ENCODE measurements at places on chromosomes 6 and 20.

DNA sequence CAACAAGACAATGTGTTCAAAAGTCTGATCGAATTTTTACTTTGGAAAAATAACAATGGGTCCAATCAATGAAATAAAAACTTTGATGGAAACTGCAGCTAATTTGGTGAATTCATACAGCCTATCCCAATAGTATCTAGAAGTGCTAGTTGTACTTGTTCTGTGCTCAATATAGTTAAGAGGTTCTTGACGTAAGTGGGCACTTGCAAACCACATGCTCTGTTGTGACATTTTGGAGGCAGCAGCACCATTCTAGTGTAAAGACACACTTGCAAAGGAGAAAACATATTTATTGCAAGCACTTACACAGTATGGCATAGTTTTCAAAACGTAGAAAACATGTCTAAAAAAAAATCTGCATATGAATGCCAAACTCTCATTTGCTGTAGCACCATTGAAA lies 6.7 kb upstream of the KLHL31 start:
- no peak for DNase-seq

DNA sequence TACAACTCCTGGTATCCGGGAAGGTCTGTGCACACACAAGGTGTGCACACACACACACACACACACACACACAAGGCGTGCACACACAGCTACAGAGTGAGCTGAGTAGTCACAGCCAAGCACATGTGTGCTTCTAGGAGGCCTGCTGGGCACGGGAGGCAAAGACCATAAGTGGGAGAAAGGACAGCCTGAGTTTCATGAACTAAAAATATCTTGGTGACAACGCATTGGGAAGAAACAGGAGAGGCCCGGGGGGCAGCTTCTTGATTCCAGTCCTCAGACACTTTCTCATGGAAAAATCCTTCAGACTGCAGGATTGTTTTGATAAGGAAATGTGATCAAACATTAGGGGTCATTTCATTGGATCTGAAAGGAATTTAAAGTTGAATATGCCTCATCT lies 2.6 kb downstream of the TRAF3IP2 start:
- DNase-seq = no peak

GRCh38 chr20:19975436-19975799 lies 41.7 kb upstream of the NAA20 start:
- no peak for DNase-seq

GRCh38 chr6:155201461-155202226 lies 62.2 kb upstream of the CLDN20 start:
- no peak for DNase-seq

DNA sequence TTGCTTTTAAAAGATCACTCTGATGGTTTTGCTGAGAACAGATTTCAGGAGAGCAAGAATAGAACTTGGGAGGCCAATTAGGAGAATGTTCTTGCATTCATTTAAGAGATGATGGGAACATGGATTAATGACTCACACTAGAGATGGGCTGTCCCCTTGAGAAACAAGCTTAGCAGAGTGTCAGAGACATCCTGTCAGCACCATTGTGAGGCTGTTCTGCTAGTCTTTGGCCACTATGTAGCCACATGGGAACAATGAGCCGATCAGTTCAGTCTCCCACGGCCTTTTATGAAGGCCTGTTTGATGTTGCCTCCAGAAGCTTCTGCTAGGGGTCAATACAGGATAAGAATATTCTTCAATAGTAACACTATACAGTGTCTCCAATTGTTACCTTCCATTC lies 113.0 kb upstream of the EYA4 start:
- DNase-seq = no peak

- DNase-seq = no peak
Observed at GRCh38 chr6:147071776-147072175, 132.4 kb upstream of the STXBP5 start.

DNA sequence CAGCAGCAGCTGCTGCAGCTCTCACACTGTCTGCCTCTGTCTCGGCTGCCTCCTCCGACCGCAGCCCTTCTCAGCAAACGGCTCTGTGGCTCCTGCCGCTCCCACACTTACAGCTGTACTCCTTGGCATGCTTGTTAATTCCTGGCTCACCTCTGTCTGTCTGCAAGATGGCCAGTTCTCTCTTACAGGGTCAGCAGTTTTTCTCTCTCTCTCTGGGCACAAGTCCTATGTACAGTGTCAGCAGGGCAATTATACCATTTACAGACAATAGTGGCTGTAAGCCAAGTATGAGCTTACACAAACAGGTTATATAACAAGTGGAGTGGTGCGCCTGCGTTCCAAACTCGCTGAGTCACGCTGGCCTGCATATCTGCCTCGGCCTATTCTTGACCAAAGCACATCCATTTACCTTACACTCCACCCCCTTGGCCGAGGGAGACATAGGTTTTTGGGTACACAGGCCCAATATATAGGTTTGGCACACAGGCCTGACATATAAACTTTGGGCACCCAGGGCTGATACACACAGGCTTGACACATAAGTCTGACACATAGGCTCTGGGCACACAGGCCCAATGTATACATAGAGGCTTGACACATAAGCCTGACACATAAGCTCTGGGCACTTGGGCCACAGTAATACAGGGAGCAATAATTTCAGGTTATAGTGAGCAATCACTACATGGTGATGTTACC lies 4.4 kb downstream of the ZKSCAN3 start:
- DNase-seq = no peak

- DNase-seq = no peak
Observed at GRCh38 chr6:156400487-156400886, 376.7 kb upstream of the ARID1B start.

DNA sequence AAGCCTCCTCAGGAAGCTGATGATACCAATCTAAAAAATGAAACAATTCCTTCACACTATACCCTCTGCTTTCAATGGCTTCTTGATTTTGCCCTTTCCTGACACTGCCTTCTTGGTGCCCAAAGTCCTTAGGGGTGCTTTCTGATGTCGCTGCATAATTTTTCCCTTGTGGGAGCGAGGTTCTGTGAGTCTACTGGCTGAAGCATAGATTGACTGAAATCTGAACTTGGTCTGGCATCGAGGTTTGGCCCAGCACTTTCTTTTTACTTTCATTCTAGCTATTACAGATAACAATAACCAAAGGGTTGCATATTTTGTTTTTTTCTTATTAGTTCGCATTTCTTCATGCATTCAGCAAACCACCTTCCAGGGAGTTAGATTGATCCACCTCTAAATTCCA lies 65.8 kb downstream of the E2F3 start:
- no peak for DNase-seq

DNA sequence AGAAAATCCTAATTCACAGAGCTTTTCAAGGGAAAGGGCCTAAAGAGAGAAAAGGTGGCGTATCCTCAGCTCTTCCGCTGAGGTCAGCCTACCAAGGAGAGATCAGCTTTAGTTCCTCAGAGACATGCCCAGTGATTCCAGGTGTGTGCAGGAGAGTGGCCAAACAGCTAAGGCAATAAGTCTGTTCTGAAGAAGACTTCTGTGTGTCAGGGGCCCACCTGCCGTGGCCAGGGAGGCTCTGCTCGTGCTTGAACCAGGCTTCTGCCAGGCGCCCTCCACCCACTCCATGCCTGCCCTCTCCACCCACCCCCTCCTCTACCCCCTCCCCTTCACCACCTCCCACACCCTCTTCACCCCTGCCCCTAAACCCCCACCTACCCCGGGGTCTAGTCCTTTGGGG lies 67.4 kb upstream of the ARMC2 start:
- DNase-seq = no peak

DNA sequence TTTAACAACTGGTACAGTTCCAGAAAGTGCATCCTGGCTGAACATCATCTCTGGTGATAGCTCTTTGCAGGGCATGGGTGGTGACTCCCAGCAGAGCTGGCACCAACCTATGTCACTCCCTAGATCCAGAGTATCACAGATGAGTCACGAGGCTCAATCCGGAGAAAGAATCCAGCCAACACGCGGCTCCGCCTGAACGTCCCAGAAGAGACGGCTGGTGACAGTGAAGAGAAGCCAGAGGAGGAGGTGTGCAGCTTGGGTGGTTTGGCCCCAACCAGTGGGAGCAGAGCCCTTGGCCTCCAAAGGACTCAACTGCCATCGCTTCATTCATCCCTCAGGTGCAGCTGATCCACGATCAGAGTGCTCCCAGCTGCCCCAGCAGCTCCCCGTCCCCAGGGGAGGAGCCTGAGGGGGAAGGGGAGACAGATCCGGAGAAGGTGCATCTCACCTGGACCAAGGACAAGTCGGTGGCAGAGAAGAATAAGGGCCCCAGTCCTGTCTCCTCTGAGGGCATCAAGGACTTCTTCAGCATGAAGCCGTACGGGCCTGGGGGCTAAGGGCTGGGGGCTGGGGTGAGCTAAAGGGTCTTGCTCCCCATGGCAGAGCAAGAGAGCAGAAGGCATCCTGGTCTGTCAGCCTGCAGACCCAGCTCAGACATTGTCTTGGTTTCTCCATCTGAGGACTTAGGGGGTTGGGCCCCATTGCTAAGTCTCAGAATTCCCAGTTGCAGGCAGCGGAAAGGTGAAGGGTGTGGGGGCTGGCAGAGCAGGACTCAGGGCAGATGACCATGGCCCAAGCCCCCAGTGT lies 27.2 kb downstream of the SLC12A5 start:
- DNase-seq = no peak

DNA sequence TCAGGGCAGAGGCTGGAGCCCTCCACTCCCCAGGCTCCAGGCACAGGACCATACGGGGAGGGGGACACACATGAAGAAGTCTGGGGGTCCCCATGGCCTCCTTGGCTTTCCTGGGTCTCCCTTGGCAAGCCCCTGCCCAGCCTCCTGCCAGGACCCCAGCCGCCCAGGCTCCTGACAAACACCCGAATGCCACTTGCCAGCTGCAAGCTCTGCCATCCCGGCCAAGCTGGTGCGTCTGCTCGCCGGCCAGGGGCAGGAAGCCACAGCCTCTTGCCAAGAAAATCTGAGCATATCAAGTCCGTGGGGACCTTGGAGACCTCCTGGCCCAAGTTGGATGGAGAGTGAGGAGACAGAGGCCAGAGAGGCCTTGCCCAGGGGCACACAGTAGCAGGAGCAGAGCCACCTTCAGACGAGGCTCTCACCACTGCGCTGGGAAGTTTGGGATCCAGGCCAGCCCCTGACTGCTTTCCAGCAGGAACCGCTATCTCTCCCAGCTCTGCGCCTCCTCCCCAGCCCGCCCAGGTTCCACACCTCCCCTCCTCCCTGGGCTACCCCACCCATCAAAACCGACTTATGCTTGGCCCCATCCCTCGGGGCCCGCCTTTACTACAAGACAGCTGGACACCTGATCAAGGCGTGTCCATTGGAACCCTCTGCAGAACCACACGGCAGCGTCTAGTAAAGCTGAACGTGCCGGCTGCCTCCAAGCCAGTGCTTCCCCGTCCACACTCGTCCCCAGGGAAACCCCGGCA lies 80.2 kb downstream of the GRM4 start:
- DNase-seq = no peak

- DNase-seq = no peak
Observed at GRCh38 chr6:12473494-12473893, 183.3 kb downstream of the EDN1 start.

DNA sequence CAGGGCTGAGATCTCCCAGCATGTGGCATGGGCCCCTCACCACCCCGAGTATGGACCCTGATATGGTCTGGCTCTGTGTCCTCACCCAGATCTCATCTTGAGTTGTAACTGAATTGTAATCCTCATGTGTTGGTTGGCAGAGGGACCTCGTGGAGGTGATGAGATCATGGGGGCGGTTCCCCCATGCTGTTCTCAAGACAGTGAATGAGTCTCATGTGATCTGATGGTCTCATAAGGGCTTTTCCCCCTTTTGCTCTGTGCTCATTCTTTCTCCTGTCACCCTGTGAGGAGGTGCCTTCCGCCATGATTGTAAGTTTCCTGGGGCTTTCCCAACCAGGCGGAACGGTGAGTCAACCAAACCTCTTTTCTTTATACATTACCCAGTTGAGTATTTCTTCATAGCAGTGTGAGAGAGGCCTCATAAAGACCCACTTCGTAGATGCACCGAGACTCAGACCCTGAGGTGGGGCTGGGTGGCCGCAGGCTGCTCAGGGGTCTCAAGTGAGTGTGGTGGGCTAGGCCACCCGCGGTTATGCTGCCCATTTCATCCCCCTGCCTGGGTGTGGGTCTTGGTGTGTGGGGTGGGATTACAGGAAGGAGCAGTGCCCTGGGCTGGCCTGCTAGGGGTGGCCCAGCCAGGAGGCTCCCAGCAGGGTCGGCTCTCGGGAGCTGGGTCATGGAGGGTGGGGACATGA lies 26.2 kb upstream of the GATA5 start:
- DNase-seq = peak; percentile 61

DNA sequence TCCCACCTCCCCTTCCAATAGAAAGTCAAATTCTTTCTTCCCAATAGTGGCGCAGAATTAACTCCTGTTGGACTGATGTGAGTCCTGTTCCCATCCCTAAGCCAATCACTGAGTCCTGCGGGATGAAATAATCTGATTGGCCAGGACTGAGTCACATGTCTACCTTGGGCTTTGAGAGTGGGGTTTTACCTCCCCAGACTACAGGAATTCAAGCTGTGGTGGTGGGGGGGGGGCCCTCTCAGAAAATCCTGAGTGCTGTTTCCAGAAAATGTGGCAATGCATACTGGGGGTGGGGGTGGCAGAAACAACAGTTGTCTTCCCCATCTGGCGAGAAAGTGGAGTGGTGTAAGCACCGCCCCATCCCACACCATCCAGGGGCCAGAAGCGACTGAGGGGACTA lies 65.7 kb downstream of the CTCFL start:
- DNase-seq = no peak

DNA sequence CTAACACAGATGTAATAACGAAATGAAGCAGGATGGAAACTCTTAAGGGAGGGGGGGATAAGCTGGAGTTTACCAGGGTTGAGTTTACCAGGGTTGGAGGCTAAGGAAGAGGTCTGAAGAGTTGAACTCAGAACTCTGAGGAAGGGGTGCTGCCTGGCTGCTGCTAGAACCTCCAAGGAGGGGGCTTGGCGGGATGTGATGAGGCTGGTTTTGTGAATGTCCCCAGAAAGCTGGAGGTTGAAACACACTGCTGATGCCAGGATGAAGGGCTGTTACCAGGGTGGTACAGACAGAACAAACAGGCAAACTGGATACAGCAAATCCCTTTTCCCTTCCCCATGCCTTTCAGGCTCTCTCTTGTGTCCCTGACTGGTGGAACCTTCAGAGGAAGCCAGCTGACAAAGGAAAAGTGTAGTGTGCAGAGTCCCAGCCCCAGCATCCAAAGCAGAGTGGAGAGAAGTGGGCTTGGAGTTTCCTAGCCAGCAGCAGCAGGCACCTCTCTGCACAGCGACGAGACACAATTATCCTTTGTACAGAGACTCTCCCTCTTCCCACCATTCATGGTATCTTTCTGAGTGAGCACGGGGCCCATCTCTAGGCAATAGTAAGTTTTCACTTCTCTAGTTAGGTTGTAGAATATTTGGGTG lies 23.7 kb downstream of the UBE2V1 start:
- DNase-seq = no peak

DNA sequence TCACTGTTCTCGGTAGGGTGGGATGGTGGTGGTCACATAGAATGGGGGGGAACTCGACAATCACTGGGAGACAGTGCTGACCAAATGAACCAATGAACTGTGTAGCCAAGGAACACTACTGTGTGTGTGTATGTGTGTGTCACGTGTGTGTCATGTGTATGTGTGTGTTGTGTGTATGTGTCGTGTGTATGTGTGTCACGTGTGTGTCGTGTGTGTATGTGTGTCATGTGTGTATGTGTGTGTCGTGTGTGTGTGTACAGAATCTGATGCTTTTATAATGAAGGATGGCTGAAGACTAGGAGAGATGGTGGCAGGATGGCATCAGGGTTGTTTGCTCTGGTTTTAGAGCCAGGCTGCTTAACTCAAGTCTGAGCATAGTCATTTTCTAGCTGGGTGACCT lies 99.1 kb upstream of the DUSP22 start:
- no peak for DNase-seq

- DNase-seq = no peak
Observed at GRCh38 chr6:23414051-23414445, 712.0 kb upstream of the NRSN1 start.

Measured in stimulated activated CD4-positive, alpha-beta T cell treated with anti-CD3 and anti-CD28 coated beads, Interleukin-12 subunit alpha, Interleukin-12 subunit beta, amount 100 ng/mL, for 24 hours (primary cell).